ENCODE measurements at places on chromosomes 6 and 20.

GRCh38 chr20:46695892-46696291 is 6.6 kb upstream of the TP53RK start:
- no peak for DNase-seq

DNA sequence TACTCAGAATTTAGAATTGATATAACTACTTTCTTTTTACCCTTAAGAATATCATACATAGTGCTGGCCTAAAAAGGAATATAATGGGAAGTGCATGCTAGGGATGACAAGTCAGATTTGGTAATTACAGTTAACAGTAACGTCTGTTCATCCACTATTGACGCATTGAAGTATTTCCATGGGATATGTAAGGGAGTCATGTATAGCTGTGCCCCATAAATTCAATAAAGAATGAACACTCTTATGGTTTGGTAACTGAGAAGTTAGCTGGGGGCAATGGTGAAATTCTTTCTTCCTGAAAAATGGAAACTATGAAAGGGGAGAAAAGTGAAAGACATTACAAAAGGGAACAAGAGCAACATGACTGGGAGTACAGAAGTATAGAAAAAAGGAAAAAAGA is 2.6 kb upstream of the COL19A1 start:
- no peak for DNase-seq

- DNase-seq: no peak
Measured at GRCh38 chr6:156507106-156507505, 270.1 kb upstream of the ARID1B start.

DNA sequence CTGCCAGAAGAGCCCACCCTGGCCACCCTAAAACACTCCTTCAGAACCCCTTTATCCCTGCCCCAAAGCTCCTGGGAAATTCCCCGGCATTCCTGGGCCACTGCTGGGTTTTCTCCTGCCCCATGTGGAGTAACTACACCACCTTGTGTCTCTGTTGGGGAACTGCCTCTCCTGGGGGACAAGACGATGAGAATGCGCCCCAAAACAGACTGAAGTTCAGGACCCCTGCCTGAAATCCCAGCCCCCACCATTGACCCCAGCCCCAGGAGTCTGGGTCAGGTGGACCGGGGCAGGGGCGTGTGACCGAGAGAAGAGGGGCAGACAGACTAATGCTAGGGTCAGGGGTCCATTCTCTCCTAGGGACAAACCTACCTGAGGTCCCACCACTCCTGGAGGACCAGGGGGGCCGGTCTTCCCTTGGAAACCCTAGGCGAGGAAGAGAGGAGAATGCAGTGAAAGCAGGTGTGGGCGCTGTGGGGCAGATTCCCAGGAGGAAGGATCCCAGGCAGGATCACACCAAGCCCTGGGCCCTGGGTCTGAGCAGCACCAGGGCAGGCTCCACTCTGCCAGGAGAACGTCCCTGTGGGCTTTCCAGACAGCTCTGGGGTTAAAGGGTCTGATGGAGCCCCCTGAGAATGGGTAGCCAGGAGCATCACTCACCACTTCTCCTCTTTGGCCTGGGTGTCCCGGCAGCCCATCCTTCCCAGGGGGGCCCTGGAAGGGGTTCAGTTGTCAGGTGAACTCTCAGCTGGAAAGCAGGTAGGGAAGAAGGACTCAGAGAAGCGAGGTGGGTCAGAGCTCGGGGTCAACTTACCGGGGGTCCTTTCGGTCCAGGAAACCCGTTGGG is 19.4 kb downstream of the COL11A2 start:
- DNase-seq: no peak

- no peak for DNase-seq
Measured at GRCh38 chr6:10420546-10421157, 5.8 kb upstream of the TFAP2A start.

GRCh38 chr20:50673466-50674137 is 17.7 kb downstream of the RIPOR3 start:
- DNase-seq: no peak

All from brain pericyte (primary cell).